ENCODE measurements at places on chromosomes 7 and 10.

DNA sequence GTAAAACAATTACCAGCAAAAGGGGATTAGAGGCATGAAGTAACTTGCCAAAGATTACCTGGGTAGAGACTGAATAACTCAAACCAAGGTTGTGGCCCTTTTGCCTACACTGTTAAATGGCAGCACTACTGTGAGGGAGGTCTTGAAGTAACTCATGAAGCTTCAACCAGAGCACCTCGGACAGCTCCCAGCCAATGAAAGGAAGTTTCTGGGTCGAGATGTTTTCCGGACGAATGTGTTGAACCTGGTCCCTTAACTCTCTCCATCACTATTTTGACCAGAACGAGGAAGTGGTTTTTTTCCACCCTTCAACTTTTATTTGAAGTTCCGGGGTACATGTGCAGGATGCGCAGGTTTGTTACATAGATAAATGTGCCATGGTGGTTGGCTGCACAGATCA lies 133.6 kb upstream of the PRKCQ start:
- DNase-seq = no peak

GRCh38 chr7:101165075-101165957 lies at the start of gene VGF:
Gene VGF (minus strand): TSS chr7:101165569. CDS start chr7:101164843, 726 bp downstream.
- DNase-seq = peak; percentile 89

DNA sequence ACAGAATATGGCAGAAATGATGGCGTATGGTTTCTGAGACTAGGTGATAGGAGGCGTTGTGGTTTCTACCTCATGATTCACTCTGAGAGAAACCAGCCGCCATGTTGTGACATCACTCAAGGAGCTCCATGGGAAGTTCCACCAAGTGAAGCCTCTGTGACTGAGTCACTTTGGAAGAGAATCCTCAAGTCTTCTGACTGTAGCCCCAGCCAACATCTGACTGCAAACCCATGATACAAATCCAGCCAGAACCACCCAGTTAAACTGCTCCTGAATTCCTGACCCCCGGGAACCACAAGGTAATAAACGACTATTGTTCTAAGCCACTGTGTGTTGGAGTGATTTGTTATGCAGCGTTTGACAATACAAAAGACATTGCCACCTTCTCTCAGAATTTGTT lies 91.1 kb upstream of the CARD11 start:
- no peak for DNase-seq

- DNase-seq = peak; percentile 39
These were observed 32.1 kb downstream of the JCAD start for GRCh38 chr10:30027057-30028005.

DNA sequence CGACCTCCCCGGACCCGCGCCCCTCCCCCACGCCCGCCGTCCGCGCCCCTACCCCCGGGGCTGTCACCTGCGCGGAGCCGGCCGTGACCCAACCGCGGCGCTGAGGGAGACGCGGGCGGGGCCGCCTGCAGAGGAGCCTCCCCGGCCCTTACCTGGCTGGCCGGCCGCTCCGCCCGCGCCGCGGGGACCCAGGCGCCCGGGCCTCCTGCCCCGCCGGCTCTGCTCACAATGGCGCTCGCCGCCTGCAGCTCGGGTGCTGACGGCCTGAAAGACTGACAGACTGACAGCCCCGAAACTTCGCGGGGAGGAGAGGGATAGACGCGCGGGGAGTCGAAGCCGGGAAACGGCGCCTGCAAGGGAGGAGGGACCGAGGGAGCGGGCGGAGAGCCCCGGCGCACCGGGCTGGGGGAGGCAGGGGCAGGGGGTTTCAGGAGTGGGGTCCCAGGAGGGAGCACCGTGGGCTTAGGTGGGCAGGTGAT lies 393 bp downstream of the ZNF467 start:
- peak; percentile 51 for DNase-seq

DNA sequence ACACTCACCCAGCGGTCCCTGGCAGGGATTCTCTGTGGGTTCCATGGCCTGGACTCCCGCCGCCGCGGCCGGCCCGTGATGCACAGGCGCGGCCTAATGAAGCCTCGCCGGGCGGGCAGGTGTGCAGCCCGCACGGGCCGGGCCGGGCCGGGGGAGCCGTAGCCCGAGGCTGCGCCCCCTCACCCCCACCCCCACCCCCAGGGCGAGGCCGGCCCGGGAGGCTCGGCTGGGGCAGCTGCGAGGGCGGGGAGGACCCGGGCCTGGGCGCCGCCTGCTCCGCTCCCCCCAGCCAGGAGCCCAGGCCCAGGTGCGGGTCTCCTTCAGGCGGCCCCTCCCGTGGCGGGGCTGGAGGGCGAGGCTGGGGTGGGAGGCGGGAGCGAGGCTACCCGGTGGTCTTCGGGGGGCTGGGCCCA lies at the start of gene NOBOX:
Gene NOBOX (minus strand): TSS at position 45 of the 413 bp plus-strand sequence.
- DNase-seq = no peak

DNA sequence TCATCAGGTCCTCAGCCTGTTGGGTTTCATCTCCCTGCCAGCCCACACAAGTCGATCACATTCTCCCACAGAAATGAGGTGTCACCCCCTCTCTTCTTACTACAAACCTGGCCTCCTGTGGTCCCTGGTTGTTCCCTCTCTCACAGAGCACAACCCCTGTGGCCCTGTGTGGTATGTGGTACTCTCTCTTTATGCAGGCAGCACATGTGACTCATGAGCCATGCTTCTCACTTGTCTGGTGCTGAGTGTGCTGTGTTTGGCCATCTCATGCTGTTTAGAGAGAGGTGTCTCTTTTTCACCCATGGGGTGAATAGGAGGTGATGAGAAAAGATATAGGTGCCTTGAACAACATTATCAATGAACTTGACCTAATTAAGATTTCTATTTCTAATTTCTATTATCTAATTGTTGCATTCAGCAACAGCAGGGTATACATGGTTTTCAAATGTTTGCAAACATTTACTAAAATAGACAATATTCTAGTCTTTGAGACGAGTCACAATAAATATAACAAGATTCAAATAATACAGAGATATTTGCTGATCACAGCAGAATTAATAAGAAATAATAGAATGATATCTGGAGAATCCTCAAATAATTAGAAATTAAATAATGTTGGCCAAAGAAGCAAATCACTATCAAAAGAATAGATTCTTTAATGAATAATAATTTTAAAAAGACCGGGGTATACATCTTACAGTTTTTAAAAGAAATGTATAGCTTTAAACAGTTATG lies 633.8 kb upstream of the IGFBP3 start:
- no peak for DNase-seq

DNA sequence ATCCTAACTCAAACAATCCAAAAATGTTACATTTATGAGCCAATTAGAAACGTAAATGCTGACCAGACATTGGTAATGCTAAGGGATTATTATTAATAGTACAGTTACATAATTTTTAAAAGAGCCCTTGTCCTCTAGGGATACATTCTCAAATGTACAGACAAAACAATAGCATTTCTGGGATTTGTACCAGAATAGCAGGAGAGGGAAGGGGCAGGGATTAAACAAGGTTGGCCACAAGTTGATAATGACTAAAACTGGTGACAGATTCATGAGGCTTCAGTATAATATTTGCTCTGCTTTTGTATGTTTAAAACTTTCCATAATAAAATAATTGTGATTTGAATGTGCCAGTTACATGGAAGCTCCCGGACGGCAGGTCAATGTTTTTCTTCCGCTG lies 27.0 kb downstream of the HSPA12A start:
- no peak for DNase-seq

DNA sequence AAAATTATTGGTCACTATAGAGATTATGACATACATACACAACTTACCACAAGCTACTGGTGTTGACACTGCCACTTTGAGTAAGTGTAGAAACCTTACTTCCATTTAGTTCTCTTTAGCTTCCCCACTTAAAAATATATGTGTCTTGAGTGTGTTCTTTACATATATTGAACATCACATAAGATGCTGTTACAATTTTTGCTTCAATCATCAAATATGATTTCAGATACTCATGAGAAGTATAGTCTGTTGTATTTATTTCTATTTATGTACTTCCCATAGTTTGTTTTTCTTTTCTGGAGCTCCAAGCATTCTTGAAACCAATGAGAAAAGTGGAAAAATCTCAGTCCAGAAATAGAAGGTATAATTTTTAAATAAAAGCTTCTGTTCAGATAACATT lies 102.7 kb upstream of the SDK1 start:
- DNase-seq = no peak

DNA sequence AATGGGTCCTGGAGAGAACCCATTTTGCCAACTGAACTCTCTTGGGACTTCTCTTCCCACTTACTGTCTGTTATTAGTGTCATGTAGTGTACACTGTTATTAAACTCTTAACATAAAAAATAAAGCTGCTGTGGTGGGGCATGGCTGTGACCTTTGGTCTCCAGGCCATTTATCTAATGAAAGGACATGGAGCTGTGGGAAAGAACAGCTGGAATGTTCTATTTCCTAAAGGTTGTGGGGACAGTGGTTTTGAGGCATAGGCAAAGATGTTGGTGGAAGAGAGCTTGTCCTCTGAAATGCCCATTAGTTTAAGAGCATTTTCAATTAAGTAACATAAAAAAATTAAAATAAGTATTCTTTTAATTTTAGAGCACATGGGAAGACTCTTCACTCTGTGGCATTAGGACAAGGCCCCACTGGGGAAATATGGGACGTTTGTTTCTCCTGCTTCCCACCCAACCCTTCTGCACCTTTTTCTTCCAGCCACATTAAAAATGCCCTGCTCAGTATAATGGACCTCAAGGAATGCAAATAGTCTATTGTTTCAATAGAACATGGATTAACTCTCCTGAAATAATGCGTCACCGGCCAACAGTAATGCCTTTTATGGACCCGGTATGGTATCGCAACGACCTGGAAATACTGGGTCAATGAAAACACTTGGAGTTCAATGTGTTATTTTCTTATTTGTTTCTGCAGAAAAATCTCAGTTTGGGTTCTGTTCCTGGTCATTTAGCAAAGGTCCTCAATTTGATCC lies 149.6 kb downstream of the BUB3 start:
- no peak for DNase-seq
